ENCODE measurements at places on chromosomes 5 and 9. TPM values are rescaled to one million over a fixed set of nuclear protein-coding genes. Genes with fewer than 3 reads are reported as not detected.

GRCh38 chr9:17926246-17926645, 347.4 kb downstream of the SH3GL2 start:
- DNase-seq = no peak

DNA sequence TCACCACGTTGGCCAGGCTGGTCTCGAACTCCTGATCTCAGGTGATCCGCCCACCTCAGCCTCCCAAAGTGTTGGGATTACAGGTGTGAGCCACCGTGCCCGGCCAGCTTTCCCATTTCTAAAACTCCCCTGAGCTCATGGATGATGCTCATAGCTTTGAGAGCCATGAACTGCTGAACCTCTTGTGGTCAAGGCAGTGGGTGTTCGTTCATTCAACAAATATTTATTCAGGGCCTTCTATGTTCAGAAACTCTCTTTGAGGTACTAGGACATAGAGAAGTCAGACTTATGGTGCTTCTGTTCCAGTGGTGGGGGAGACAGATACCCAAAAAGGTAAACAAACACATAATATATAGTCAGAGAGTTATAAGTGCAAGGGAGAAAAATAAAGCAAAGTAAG, 2.7 kb downstream of the BSPRY start:
- DNase-seq = no peak

DNA sequence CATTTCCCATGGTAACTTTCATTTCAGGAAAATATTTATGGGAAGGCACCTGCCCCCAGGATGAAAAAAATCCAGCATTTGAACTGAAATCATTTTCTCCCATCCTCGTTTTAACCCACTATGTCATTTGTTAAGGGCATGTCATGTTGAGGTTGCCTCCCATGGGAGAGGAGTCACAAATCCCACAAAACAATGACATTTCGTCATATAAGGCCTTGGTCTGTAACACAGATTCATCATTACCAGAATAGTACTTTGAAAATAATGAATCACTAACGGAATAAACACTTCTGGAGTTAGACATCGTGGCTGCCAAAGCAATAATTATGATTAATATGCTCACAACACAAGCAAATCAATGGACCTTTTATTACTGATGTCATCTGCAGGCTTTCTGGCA, 274.1 kb downstream of the NDUFS4 start:
- DNase-seq = no peak

- no peak for DNase-seq
These were observed 464.0 kb upstream of the ZNF608 start for GRCh38 chr5:125210242-125210947.

- DNase-seq = no peak
These were observed 818.0 kb upstream of the ZNF608 start for GRCh38 chr5:125564317-125564975.

DNA sequence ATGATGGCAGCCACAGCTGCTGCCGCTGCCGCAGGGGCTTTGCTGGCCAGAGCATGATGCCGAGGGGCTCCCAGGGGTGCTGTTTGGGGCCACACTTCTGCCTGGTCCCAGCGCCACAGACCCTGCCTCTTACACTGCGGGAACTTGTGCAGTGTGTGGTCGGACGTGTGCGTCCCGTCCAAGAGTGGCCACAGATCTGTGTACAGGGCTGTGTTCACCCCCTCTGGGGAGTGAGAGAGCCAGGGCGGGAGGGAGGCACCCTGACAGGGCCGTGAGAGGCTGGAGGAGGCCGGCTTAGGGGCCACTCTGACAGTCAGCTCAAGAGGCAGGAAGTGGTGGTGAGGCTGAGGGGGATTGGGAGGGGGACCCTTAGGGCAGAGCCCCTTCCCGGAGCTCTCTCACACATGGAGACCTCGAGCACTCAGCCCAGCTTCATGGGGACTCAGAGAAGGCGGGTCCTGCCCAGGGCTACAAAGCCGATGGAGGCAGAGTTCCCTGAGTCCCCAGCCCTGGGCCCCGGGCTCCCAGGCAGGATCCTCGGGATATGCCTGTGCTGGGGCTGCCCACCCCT, 13.1 kb upstream of the CARD19 start:
- peak; percentile 70 for DNase-seq

- no peak for DNase-seq
These were observed 21.8 kb downstream of the ZFP62 start for GRCh38 chr5:180839227-180839626.

GRCh38 chr5:17118631-17119030, 98.8 kb upstream of the BASP1 start:
- DNase-seq = no peak

DNA sequence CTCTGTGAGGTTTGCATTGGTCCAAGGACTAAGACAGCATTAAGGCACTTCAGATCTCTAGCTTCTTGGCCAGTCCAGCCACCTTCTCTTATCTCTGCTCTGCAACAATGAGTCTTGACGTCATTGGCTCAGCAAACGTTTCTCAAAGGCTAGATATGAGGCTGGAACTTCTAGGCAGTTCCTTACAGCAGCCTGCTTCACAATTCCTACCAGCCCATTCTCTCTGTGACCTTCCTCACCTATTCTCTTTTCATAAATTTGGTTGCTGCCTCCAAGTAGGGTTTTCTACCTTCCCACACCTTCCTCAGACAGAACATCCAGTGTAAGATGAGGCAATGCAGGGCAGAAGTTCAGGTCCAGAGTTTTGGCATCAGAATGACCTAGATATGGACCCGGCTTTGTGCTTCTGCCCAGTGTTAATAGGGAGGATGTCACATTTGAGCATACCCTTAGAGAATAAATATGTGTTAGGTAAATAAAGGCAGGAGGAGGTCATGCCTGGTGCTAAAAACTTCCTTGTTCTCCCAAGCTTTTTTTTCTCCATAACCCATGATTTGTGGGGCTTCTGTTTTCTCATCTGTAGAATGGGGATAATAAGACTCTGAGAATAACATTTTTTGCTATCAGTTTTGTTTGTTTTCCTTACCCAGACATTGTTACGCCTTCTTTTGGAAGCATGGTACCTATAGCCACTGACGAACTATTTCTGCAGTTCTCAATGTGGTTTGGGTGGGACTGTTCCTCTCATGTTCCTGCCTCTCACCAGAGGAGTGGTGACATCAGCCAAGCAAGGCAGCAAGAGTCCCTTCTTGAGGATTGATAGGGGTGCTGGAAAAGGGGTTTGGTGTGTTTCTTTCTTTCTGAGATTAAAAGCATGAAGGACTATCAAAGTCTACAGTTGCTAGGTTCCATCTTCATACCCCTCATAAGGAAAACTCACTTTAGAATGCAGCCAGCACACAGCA, 220.6 kb upstream of the TRIM32 start:
- no peak for DNase-seq

GRCh38 chr5:119385536-119386128, 29.8 kb downstream of the TNFAIP8 start:
- DNase-seq = no peak

Gene FUBP3
- total RNA-seq = 39.7 TPM

Gene TMEM250
- total RNA-seq = 30.7 TPM

Gene FIBCD1
- total RNA-seq = 2.7 TPM

DNA sequence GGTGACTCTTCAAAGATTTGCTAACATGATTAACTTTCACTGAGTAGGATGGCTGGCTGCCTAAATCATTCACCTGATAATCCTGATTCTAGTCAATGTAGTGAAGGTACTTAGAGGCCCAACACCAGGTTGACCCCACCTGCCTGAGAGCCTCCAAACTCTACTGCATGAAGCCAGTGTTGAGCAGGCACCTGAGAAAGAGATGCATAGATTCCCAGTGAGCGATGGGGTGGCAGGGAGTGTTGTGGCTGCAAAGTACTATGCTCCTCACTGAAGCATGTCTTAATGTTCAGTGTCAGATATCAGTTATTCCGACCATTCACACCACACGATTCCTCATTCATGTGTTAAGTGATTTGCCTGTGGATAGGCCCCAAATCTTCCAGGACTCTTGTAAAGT, 804.4 kb downstream of the TLE4 start:
- DNase-seq = no peak

GRCh38 chr5:175478008-175478383, 364 bp upstream of the SFXN1 start:
- DNase-seq = no peak

Gene PCDHGA8
- total RNA-seq = 1.2 TPM

DNA sequence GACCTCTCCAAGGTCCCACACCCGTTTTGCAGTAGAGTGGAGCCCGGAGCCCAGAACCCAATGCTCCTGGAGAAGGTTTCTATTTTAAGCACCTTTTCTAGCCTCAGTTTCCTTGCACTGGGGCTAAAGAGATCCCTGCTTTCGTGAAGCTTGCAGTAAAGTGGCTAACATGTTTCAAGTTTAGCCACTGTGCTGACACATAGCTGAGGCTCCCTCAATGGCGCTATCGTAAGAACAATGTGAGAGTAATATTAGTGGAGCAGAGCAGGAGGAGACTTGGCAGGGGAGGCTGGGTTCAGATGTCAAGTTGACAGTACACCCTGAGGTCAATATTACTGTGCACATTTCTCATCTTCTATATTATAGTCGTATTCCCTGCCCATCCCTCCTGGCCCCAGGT, 7.9 kb downstream of the CTXN3 start:
- no peak for DNase-seq

GRCh38 chr9:94563548-94563947, 8.7 kb downstream of the PCAT7 start:
- no peak for DNase-seq

Gene CDKN2B-AS1
- 2.3 TPM for total RNA-seq

DNA sequence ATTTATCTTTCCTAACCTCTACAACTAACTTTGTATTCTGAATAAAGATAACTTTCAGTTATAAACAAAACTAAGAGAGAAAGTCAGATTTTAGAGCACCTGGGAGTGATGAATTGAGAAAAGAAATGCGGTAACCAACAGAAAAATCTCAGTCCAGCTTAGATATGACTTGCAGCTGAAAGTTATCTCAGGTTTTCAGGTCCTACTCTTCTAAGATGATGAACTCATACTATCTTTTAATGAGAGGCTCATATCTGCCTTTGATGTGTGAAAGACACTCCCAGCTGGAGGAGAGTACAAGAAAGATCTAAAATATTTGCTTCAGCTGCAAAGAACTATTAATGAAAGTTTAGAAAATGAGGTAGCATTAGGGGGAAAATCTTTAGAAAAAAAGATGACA, 190.5 kb downstream of the DENND1A start:
- no peak for DNase-seq

GRCh38 chr5:177592010-177592834, at the start of gene TMED9:
Gene TMED9, plus strand, starts transcription at chr5:177592203. Its CDS starts 12 bp downstream, at chr5:177592215.
- DNase-seq = peak; percentile 94

Gene PFN3
- total RNA-seq = not detected

DNA sequence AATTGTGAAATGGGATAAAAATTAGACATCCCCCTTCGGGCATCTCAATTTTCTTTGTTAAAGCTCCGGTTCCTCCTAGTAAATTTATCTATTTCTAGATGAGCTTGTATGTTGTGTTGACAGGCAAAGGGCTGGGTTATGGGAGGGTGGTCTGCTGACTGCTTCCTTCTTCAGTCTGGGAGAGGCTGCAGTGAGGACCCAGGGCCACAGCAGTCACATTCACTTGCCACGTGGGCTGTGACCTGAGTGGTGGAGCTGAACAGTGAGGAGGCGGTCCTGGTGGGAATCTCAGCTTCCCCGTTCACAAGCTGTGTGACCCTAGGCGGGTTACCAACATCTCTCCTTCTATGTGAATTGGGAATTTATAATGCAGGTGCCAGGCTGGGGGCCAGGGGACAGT, 57.5 kb upstream of the RXRA start:
- DNase-seq = no peak

DNA sequence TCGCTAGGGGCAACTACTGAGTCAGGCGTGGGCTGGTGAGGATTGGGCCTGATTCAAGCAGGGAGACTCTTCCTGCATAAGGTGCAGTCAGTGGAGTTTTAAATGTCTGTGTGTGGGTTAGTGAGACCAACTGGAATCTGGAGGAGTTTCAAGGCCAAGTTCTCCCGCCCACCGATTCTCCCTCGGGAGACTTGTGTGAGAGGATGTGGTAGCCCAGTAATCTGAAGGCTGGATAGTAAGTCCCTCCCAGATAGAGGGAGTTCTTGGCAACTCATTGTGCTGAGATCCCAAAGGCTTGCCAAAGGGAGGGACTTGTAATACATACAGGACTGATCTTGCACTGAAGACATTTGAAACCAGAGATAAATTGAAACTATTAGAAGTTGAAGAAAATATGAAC, 51.8 kb downstream of the WDR36 start:
- DNase-seq = no peak

DNA sequence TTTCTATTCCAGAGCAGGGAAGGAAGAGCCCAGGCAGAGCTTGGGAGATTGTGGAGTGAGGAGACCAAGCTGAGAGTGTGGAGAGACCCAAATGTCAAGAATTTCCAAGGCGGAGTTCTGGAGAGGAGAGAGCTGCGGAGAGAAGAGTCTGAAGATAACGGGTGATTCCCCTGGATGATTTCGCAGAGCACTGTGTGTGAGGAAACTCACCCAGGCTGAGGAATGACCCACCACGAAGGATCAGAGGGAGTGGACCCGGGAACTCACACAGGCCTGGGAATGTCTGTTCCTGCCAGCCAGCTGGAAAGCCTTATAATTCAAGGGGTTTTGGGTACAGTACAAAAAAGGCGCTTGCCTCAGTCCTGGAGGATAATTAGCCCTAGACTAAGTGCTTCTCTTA, 94.2 kb downstream of the WNK2 start:
- no peak for DNase-seq

GRCh38 chr5:172956936-172957335, 2.3 kb upstream of the RPL26L1 start:
- DNase-seq = no peak

- no peak for DNase-seq
These were observed 16.8 kb downstream of the CFAP77 start for GRCh38 chr9:132426639-132427414.

Gene ANKRD31
- total RNA-seq = 0.14 TPM

- no peak for DNase-seq
These were observed 50.4 kb upstream of the FAM170A start for GRCh38 chr5:119578937-119579336.

DNA sequence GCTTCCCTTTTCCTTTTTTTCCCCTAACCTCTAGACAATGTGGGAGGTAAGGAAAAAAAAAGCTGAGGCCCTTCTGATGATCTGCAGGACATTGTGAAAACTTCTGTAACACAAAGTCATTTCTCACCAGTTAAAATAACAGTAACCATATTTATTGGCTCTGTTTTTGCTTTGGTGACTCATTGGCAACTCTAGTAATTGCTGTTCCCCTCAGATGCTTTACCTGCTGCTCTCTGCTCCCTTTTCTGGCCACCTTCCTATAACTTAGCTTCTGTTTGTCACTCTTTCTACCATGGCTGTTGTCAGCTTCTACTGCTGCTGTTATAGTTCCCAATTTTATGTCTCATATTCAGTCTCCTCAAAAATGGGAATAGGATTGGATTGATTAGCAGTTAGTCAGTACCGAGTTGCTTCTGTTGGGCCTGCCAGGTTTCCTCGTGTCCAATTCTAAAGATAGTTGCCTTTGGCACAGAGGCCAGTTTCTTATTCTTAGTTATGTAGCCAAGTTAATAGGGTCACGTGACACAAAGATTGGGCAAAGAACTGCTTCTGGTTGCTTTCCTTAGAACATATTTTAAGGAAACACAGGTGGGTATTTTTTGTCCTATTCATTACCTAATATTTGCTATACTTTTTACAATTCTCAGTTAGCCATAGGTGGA, 16.8 kb downstream of the SCAMP1 start:
- no peak for DNase-seq

Gene MAN1B1
- total RNA-seq = 39.4 TPM

All from upper lobe of right lung (tissue), 1 donor.